ENCODE measurements at places on chromosomes 4 and X.

DNA sequence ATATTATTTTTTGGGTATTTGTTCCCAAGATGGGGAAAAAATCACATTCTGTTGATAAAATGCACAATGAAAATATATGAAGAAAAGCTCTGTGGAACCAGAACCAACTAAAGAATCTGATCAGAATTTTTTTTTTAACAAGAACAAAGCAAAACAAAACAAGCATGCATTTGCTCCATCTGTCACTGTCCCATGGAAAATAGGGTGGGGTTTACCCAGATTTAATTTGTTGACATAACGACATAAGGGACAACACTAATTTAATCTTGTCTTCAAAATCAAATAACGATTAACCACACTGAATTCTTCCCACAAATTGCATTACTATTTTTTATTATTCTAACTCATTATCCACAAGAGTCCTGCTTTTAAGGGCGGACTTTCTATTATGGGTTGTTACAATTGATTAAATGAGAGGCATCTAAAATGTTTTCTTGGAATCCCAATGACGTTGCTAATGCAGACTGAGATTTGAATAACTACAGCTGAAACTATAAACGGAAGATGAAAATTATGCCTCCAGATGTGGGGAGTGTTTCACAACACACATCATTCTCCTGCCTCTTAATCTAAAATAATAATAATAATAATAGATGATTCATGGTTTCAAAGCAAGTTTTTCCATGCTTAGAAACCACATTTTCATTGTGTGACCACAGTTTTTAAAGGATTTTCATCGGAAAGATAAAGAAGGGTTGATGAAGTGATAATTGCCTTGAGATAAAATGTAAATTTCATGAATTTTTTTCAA is 307.0 kb upstream of the CPEB2 start:
- DNase-seq: peak; percentile 78

GRCh38 chr4:151561551-151562256 is 152.7 kb downstream of the FHIP1A start:
- no peak for DNase-seq

GRCh38 chr4:38007645-38008044 is 47.4 kb downstream of the PTTG2 start:
- DNase-seq: no peak

DNA sequence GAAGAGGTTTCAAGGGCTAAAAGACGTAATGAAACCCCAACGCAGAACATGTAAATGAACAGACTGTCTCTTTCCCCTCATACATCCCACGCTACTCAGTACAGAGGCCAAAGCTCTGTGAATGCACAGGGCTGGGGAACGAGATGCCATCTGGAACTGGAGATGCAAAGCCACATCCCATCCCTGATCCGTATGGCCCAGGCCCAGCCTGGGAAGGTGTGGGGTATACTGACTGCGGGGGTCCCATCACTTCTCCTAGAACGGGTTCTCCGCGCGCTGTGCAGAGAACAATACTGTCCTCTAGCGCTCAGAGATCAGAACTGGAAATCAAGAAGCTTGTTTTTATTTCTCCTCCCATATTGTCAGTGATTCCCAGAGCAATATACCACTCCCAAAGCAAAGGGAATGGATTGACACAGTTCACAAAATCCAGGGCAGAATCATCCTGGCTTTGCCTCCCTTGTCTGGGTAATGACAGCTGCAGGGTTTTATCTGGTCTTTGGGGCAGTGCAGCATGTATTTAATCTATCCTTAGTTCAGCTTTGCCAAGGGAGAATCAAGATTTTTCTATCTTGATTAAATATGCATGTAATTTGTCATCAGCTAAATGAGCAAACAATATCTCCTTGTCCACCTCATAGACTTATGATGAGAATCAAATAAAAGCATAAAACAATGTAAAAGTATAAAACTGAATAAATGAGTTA is 47.3 kb upstream of the TLR3 start:
- DNase-seq: peak; percentile 80

Data from lung (tissue), 17 donors.